ENCODE measurements at places on chromosomes 2 and 18.

DNA sequence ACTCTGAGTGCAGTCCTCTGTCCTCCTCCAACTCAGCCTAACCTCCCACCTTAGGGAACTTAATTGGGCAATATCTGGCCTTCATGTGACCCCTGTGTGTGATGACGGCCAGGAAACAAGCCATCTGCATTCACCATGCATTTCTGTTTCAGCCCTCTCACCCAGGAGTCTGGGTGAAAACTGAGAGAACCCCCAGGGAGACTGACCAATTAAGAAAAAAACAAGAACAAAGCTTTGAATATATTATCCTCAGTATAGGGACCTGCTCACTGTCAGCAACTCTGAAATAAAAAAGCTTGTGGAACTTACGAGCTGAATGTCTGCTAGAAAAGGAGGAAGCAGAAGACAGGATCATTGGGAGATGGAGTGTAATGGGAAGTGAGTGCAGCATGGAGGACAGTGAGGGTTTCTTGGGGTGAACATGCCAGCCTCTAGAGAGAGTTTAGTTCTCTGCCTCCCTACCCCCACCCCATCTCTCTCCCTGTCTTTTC is 9.5 kb downstream of the MAPRE2 start:
- DNase-seq, result peak; percentile 4

DNA sequence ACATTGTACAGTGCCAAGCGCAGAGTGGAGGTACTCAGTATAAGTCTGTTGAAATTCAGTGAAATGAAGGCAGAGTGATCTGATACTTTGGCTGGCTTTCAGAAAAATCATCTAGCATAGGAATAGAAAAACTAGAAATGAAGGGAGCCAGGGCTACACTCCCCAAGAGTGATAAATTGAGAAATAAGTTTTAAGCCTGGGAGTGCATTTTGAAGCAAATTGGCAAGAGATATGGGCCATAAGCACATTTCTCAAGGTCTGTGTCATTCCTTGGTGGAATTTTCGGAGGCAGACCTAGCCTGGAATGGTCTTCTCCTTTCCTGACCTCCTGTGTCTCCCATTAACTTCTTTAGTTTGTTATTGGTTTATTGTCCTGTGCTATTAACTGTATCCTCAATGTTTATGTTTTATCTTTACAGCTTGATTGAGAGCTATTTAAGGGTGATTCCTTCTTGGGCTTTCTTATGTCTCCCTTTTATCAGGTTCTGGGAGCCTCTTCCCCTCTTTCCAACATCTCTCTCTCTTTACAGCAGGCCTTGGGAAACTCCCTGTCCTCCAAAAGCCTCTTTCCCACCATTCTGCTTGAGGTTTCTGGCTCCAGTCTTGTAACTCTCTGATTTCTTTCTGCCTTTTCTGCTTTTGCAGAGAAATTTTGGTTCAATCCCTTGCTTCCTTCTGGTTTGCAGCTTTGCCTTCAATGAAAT is 649.5 kb downstream of the SLC4A3 start:
- no peak for DNase-seq

GRCh38 chr2:102753563-102754159 is 8.2 kb upstream of the TMEM182 start:
- DNase-seq, result peak; percentile 33

DNA sequence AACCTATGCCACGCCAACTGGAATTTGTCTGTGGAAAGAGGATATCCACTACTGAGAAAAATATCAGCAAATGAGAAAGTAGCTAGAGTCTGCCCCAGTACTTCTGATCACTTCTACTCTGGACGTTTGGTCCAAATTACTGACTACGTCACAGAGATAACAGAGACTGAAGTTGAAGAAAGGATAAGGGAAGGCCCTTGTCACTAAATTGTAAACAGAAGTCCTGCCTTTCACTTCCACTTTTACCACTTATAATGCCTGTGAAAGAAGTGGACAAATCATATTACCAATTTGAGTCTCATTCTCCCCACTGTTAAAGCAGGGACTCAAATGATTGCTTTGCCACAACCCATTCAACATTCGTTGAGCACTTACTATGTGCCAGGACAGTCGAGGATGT is 173.9 kb upstream of the ERBB4 start:
- DNase-seq, result no peak

DNA sequence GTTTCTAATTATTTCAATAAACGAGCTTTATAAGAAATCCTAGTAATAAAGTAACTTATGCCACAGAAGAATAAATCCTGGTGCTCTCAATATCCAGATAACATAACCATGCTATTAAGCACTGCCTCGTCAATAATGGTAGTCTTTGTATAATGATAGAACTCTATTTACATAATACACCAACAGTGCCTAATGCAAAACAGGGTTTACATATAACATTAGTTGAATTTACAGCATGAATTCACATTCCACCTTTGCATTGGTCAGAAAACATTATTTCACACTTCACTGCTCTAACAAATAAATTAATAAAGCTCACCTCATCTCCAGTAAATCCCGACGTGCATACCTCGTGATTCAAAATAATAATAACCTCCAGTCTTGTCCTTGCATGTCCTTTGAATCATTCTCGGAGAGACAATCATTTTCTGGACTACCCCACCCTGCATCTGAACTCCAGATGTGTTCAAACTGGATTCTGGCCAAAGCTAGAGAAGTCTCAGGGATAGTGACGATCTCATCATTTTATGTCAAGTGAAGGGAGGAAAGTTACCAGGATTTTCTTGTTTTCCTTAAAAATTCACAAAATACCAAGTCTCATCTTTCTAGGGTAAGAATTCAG is 189.2 kb downstream of the NCKAP5 start:
- DNase-seq, result no peak

- no peak for DNase-seq
Observed at GRCh38 chr2:74462786-74463105, 2.4 kb downstream of the MOGS start.

- DNase-seq, result no peak
Observed at GRCh38 chr2:147789287-147789686, 55.5 kb upstream of the ACVR2A start.
